Upper lobe of right lung (tissue), 1 donor: ENCODE measurements at places on chromosomes 12 and 14. TPM values are rescaled to one million over a fixed set of nuclear protein-coding genes. Genes with fewer than 3 reads are reported as not detected.

DNA sequence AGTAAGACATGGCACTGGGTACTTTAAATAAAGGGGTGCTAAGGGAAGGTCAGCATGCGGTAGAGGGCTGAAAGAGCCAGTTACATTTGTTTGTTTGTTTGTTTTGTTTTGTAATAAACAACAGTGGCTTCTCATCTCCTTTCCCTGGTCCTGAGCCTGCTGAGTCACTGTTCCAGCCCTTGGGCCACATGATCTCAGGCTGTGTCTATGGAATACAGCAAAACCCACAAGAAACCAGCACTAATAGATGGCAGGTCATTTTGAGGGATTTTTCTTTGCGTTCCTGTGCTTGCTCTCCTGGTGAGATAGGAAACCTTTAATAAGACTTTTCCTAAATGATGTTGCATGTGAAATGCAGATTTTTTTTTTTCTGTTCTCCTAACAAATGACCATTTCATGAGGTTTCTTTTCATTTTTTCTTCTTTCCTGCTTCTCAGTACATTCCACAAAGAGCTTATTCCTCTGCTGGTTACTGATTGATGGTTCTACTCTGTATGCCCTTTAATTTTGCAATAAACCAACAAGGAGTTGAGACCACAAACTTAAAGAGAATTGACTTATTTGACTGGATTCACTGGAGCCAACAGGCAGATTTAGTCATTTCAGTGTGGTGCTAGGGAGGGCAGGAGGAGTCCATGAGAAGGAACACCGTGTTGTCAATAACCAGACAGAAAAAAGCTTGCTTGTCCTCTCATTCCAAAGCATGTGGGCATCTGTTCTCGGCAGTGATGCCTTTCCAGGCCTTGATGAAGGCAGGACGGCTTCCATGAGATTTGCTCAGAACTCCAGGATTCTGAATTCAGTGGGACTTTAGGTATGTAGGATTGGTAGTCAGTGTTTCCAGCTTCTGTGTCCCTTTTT, 459.2 kb downstream of the RAD51B start:
- DNase-seq, result no peak

DNA sequence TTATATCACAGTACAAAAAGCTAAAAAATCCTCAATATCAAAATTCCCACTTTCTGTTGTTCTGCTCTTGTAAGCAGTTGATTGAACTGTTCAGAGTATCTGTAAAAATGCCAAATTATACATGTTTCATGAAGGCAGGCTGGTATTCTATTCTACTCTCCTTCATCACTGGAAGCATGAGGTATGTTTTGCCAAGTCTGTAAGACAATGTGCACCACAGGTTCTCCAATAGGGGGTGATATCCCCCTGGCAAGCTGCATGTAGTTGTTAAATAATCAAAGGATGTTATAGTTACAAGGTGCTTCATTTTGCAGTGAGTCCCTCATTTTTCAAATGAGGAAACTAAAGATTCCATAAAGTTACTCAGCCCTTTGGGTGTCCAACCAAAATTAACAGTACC, 15.1 kb upstream of the NEK9 start:
- DNase-seq, result no peak

The TAS2R14 gene
- total RNA-seq, result 2.5 TPM

GRCh38 chr12:58372298-58372697, 430.9 kb downstream of the ATP23 start:
- no peak for DNase-seq
